ENCODE measurements at places on chromosomes 5 and 9. TPM values are rescaled to one million over a fixed set of nuclear protein-coding genes. Genes with fewer than 3 reads are reported as not detected.

- DNase-seq: no peak
Measured at GRCh38 chr9:95313010-95313498, 4.5 kb downstream of the FANCC start.

Gene ANKRD31
- total RNA-seq: 0.84 TPM

- no peak for DNase-seq
Measured at GRCh38 chr9:93168581-93168980, 15.4 kb upstream of the WNK2 start.

Gene PPIC
- not detected for total RNA-seq

DNA sequence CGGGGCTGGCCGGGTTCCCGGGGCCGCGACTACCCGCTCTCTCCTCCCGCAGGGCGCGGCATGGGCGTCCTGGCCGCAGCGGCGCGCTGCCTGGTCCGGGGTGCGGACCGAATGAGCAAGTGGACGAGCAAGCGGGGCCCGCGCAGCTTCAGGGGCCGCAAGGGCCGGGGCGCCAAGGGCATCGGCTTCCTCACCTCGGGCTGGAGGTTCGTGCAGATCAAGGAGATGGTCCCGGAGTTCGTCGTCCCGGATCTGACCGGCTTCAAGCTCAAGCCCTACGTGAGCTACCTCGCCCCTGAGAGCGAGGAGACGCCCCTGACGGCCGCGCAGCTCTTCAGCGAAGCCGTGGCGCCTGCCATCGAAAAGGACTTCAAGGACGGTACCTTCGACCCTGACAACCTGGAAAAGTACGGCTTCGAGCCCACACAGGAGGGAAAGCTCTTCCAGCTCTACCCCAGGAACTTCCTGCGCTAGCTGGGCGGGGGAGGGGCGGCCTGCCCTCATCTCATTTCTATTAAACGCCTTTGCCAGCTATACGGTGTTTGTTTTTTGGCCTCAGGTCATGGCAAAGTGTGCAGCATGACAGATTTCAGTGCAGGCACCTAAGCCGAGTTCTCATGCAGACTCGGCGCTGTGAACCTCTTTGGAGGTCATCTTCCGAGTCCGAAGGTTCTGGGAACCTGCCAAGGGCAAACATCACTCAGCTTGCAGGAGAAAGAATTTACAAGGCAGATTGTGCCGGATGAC lies 516 bp downstream of the MRPL41 start:
- DNase-seq: no peak

DNA sequence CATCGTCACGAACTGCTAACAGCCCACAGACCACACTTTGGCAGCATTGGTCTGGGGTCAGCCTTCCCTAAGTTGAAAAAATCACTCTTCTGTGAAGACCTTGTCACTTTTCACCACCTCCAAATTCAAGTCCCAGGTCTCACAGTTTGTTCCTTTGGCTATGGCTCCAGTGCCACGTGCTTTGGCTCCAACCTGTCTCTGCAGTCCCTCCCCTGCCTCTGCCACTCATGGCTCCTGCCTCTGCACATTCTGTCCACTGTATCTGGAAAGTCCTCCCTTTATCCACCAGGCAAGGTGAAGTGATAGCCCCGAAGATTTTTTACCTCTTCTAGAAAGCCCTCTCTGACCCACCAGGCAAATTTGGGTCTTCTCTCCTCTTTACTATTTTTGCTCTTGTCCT lies 5.3 kb downstream of the CKMT2 start:
- no peak for DNase-seq

Gene C5orf58
- not detected for total RNA-seq

Gene CORO2A
- total RNA-seq: 6.4 TPM

DNA sequence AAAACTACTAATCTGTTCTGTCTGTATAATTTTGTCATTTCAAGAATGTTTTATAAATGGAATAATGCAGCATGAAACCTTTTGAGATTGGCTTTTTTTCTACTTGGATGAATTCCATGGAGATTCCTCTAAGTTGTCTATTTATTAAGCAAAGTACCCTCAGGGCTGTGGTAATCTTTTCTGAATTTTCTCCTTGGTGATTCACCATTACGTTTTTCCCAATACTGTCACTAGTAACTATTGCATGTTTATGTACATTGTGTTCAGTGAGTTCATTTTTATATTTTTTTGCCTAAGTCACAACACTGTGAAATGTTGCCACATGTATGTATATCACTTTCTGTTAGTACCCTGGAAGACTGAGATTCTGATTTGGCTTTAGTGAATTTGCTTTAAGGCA lies 177.0 kb upstream of the GRIN3A start:
- no peak for DNase-seq

DNA sequence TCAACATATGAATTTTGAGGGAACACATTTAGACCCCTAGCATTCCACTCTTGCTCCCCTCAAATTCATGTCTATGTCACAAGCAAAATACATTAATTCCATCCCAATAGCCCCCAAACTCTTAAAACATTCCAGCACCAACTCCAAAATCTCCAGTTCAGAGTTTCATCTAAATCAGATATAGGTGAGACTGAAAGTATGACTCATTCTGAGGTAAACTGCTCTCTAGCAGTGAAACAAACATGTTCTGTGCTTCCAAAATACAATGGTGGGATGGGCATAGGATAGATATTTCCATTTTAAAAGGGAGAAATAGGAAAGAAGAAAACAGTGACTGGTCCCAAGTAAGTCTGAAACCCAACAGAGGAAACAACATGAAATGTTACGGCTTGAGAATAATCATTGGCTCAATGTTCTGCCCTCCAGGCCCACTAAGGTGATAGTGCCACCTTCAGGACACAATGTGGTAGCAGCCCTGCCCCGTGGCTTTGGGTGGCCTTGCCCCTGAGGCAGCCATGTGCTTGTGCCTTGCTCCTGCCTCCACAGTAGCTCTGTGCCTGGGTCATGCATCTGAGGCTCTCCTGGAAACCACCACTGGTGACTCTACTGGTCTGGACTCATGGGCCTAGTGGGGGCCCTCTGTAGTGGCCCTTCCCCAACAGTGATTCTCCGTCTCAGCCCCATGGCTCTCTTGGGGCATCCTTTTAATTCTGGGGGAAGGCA lies 36.4 kb upstream of the IPPK start:
- DNase-seq: no peak

DNA sequence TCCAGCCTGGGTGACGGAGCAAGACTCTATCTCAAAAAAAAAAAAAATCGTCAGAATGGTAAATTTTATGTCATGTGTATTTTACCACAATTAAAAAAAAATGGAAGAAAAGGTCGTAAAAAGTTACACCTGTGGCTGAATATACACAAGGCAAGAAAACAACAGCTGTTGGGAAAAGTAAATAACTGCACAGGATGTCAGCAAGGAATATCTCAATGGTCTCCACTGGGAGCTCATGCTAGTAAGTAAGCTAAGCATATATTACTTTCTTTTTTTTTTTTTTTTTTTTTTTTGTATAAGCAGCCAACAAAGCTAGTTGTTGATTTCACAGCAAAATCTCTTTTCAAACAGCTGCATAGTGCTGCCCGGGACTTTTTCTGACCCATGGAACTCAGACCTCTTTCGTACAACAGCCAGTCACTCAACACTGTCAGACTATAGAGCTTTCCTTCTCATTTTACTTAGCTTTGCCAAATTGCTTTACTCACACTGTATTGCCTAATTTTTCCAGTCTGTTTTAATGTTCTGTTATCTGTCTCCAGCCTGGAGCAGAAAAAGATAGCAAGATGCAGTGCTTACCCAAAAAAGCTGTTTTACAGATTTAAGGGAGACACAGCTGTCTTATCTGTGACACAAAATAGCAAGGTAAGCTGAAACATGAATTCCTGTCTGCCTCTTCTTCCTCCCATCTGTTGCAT lies 175.9 kb downstream of the ENC1 start:
- DNase-seq: no peak

GRCh38 chr5:72555871-72556270 lies 48.7 kb upstream of the ZNF366 start:
- DNase-seq: no peak

DNA sequence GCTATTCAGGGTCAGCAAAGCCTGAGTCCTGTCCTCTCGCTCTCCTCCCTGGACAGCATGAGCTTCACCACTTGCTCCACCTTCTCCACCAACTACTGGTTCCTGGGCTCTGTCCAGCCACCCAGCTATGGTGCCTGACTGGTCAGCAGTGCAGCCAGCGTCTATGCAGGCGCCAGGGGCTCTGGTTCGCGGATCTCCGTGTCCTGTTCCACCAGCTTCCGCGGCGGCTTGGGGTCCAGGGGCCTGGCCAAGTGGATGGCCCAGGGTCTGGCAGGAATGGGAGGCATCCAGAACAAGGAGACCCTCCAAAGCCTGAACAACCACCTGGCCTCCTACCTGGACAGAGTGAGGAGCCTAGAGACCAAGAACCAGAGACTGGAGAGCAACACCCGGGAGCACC lies 8.6 kb downstream of the NIPBL start:
- DNase-seq: no peak

- DNase-seq: no peak
Measured at GRCh38 chr5:77022511-77023417, 7.4 kb upstream of the AGGF1 start.

Data from CD8-positive, alpha-beta T cell (primary cell).